ENCODE measurements at places on chromosomes 2 and 18.

DNA sequence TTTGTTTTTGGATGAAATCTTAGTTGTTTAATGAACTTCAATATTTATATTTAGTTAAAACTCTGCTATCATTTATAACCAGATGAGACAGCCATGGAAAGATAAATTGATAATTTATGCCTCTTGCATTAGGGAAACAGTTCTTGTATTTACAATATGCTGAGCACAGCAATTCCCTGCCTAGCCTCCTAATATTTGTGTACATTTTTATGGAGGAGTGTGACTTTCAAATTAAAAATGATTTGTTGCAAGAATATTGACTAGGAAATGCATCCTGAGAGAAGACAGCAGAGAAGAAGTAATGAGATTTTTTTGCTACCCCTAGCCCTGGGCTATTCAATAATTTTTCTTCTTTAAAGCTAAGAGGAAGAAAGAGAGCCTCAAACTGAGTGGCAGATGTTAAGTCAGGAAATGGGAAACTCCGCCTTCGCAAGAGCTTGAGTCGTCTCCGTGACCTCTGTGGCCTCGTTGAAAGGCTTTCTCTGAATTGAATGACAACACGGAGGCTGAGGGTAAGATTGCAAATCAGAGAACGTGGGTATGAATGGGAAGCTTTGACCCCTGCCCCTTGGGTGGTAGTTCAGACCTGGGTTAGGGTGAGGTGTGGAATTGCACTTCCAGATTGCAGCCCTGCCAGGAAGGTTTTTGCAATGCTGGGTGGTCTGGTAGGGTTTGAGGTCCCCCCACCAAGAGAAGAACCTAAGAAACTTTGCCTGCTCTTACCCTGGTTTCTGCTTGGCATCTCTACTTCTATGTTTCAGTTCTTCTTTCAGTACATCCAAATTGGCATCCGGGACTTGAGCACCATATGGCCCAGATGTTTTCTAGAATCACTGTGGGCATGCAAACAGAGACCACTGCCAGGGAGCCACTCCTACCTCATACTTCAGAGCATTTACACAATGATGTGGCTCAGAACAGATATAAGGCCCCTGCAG, 210.3 kb upstream of the RBMS1 start:
- no peak overlapping the region for H3K4me3 ChIP-seq
- no peaks in the 10 kb centered on the region for H3K36me3 ChIP-seq
- no peak overlapping the region for H3K27ac ChIP-seq
- peaks cover 2% of the 10 kb centered on the region for H3K27me3 ChIP-seq
- no peaks in the 10 kb centered on the region for H3K4me1 ChIP-seq

- H3K36me3 ChIP-seq, result peaks cover 26% of the 10 kb centered on the region
- DNase-seq, result no peak
Observed at GRCh38 chr2:24763843-24764242, 29.3 kb downstream of the PTRHD1 start.

DNA sequence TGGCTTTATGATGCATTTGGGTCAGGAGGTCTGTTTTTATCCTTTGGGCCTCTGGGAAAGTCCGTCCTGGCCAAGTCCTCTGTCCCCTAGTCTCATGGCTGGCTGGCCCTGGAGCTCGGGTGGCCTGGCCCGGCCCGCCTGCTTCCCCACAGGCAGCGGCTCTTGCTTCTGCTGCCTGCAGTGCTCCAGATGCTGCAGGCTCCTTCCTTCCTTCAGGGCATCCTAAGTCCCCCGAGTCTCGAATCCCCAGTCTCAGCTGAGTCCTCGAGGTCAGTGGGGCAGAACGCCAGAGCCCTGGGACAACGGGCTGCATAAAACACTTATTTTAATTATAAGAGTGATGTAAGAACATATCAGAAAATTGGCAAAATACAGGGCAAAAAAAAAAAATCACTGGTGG, 71.2 kb downstream of the HPCAL1 start:
- H3K4me3 ChIP-seq, result no peak overlapping the region
- H3K36me3 ChIP-seq, result no peaks in the 10 kb centered on the region
- no peaks in the 10 kb centered on the region for H3K27me3 ChIP-seq
- no peak overlapping the region for H3K27ac ChIP-seq
- peaks cover 18% of the 10 kb centered on the region for H3K4me1 ChIP-seq
- DNase-seq, result no peak

GRCh38 chr18:6650127-6650507, 79.4 kb upstream of the ARHGAP28 start:
- DNase-seq, result no peak
- H3K4me3 ChIP-seq, result no peak overlapping the region
- H3K27me3 ChIP-seq, result peaks cover 17% of the 10 kb centered on the region
- H3K4me1 ChIP-seq, result peaks cover 6% of the 10 kb centered on the region
- H3K27ac ChIP-seq, result no peak overlapping the region

DNA sequence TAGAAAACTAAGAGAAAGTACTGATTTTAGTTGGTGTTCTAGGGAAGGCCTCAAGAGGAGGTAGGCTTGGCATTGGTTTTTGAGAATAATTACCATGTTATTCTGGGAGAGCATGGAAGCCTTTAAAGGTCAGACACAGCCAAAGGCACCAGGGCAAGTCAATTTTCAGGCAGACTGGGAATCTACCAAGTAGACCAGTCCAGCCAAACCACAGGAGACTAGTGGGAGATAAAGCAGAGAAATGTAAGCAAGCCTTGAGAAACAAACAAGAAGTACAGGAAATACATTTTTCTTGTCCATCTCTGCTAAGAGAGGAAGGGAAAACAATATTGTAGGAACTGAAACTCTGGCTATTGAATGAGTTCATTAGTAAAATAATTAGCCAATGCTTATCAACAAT, 5.5 kb upstream of the CCDC68 start:
- H3K27me3 ChIP-seq, result no peaks in the 10 kb centered on the region
- no peaks in the 10 kb centered on the region for H3K36me3 ChIP-seq
- no peak overlapping the region for H3K4me3 ChIP-seq

- H3K36me3 ChIP-seq, result no peaks in the 10 kb centered on the region
- H3K27me3 ChIP-seq, result no peaks in the 10 kb centered on the region
- H3K4me1 ChIP-seq, result peaks cover 7% of the 10 kb centered on the region
- DNase-seq, result no peak
Observed at GRCh38 chr2:189409647-189410046, 31.6 kb upstream of the WDR75 start.

- DNase-seq, result no peak
- H3K4me3 ChIP-seq, result no peak overlapping the region
- H3K27me3 ChIP-seq, result no peaks in the 10 kb centered on the region
- H3K36me3 ChIP-seq, result peaks cover 30% of the 10 kb centered on the region
- H3K27ac ChIP-seq, result no peak overlapping the region
Observed at GRCh38 chr2:8761529-8762164, 75.8 kb downstream of the KIDINS220 start.

- H3K4me1 ChIP-seq, result peaks cover 12% of the 10 kb centered on the region
- H3K27me3 ChIP-seq, result no peaks in the 10 kb centered on the region
- no peak for DNase-seq
- no peak overlapping the region for H3K4me3 ChIP-seq
Observed at GRCh38 chr2:156573710-156574109, 137.5 kb downstream of the GPD2 start.

- no peak for DNase-seq
- H3K4me3 ChIP-seq, result no peak overlapping the region
- peaks cover 4% of the 10 kb centered on the region for H3K4me1 ChIP-seq
Observed at GRCh38 chr18:54416436-54416835, 58.7 kb downstream of the C18orf54 start.

DNA sequence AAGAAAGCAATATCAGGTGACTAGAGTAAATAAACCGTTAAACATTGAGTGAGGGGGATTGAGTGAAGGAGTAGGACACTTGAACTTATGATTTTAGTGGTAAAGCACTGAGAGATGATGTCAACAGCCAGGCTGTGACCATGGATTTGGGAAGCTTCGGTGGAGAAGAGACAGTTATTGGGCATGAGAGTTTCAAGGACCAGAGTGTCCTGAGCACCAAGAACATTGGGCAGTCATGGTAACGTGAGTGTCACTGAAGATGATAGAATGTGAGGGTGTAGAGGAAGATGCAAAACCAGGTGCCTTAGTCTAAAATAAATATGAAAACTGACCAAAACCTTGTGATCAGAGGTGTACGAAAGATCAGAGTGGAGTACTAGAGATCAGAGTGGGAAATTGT, 248.1 kb downstream of the ASXL3 start:
- peaks cover 6% of the 10 kb centered on the region for H3K4me1 ChIP-seq
- DNase-seq, result no peak
- H3K4me3 ChIP-seq, result no peak overlapping the region
- H3K27me3 ChIP-seq, result no peaks in the 10 kb centered on the region

DNA sequence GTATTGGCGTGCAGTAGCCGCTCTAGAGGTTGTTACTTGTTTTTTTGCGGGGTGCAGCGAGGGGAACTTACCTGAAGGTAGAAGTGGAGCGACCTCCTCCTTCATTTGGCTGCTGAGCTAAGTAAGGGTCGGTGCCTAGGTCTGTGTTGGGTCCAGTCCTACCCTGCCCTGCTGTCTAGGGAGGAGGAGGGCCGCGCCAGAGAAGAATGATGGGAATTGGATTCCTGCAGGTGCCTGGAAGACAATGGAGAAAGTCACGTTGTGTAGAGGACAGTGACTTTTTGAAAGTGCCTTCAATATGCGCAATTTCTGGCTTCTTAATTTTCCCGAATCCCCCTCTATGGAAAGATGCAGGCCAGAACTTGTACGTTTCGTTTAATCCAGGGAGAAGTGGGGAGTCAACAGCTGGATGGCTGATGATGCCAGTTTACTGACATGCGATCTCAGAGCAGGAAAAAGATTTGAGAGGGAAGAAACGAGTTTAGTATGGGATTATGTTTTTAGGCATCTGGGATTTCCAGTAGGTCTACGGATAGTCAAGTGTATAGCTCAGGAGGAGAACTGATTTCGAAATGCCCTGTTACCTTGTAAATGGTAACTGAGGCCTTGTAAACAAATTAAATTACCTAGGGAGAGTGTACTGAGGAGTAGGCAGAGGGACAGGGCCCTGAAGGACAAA, 653 bp downstream of the MRPS9 start:
- no peaks in the 10 kb centered on the region for H3K27me3 ChIP-seq
- peak overlapping the region; percentile 99 for H3K4me3 ChIP-seq
- peak overlapping the region; percentile 99 for H3K27ac ChIP-seq
- peaks cover 32% of the 10 kb centered on the region for H3K4me1 ChIP-seq
- peaks cover 4% of the 10 kb centered on the region for H3K36me3 ChIP-seq
- DNase-seq, result no peak

GRCh38 chr2:148530350-148530749, 114.2 kb upstream of the EPC2 start:
- H3K27me3 ChIP-seq, result peaks cover 4% of the 10 kb centered on the region
- H3K4me3 ChIP-seq, result no peak overlapping the region
- no peak for DNase-seq
- no peak overlapping the region for H3K27ac ChIP-seq
- H3K4me1 ChIP-seq, result no peaks in the 10 kb centered on the region

DNA sequence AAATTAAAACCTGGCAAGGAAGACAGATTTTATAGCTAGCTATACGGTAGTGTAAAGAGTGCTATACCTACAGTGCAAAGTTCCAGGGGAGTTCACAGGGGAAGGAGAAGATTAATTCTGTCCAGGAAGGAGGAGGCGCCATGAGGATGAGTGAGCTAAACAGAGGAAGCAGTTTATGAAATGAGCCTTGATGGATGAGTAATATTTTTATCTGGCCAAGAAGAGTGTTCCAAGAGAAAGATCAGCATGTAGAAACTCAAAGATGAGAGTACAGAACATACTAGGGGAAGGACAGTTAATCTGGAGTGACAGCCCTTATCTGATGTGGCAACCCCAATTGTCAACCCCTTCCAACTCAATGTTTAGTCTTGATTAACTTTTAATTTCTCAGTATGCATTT, 54.8 kb downstream of the CDH20 start:
- no peak for DNase-seq
- H3K27ac ChIP-seq, result no peak overlapping the region
- H3K4me3 ChIP-seq, result no peak overlapping the region
- H3K4me1 ChIP-seq, result peaks cover 3% of the 10 kb centered on the region

- no peak for DNase-seq
- H3K36me3 ChIP-seq, result no peaks in the 10 kb centered on the region
- H3K4me1 ChIP-seq, result no peaks in the 10 kb centered on the region
- H3K27ac ChIP-seq, result no peak overlapping the region
Observed at GRCh38 chr2:121849236-121849635, 93.8 kb downstream of the TSN start.

- H3K36me3 ChIP-seq, result peaks cover 5% of the 10 kb centered on the region
- H3K4me3 ChIP-seq, result peak overlapping the region; percentile 89
- peaks cover 5% of the 10 kb centered on the region for H3K27me3 ChIP-seq
- peaks cover 20% of the 10 kb centered on the region for H3K4me1 ChIP-seq
- peak; percentile 30 for DNase-seq
- peak overlapping the region; percentile 93 for H3K27ac ChIP-seq
Observed at GRCh38 chr2:135875491-135876065, 665 bp downstream of the MCM6 start.

- H3K4me3 ChIP-seq, result no peak overlapping the region
- no peaks in the 10 kb centered on the region for H3K36me3 ChIP-seq
- H3K27me3 ChIP-seq, result peaks cover 3% of the 10 kb centered on the region
- peaks cover 8% of the 10 kb centered on the region for H3K4me1 ChIP-seq
Observed at GRCh38 chr2:29447513-29447912, 332.3 kb downstream of the CLIP4 start.

DNA sequence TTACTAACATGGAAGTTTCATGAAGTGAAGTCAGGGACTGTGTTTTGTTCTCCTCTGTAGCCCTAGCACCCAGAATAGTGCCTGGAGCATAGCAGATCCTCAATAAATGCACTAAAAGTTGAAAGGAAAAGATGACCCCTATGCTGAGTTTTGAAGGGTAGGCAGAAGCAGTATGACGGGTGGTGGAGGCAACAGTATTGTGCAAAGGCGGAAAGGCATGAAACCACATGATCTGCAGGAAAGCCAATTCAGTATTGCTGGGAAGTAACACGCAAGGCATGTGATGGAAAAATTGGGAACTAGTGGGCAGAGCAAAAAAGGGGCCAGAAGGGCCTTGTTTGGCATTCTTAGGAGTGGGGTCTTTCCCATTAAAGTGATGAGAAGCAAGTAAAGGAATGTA, 23.1 kb downstream of the DTNB start:
- no peak for DNase-seq
- H3K4me3 ChIP-seq, result no peak overlapping the region
- H3K27ac ChIP-seq, result no peak overlapping the region
- H3K27me3 ChIP-seq, result no peaks in the 10 kb centered on the region
- H3K36me3 ChIP-seq, result peaks cover 13% of the 10 kb centered on the region

GRCh38 chr18:23908827-23909226, 105.7 kb upstream of the TTC39C start:
- no peaks in the 10 kb centered on the region for H3K4me1 ChIP-seq
- H3K4me3 ChIP-seq, result no peak overlapping the region
- no peak overlapping the region for H3K27ac ChIP-seq
- H3K36me3 ChIP-seq, result no peaks in the 10 kb centered on the region

GRCh38 chr18:48761582-48761981, 189.2 kb downstream of the SMAD7 start:
- no peaks in the 10 kb centered on the region for H3K27me3 ChIP-seq
- H3K27ac ChIP-seq, result no peak overlapping the region
- H3K4me3 ChIP-seq, result no peak overlapping the region

- H3K27me3 ChIP-seq, result peaks cover 8% of the 10 kb centered on the region
- no peaks in the 10 kb centered on the region for H3K4me1 ChIP-seq
- H3K27ac ChIP-seq, result no peak overlapping the region
- no peak overlapping the region for H3K4me3 ChIP-seq
Observed at GRCh38 chr18:41948544-41949110, 6.4 kb upstream of the PIK3C3 start.
